ENCODE measurements at places on chromosomes 12 and 14.

- DNase-seq, result no peak
These were observed 76.7 kb downstream of the NKX2-1 start for GRCh38 chr14:36443374-36443773.

DNA sequence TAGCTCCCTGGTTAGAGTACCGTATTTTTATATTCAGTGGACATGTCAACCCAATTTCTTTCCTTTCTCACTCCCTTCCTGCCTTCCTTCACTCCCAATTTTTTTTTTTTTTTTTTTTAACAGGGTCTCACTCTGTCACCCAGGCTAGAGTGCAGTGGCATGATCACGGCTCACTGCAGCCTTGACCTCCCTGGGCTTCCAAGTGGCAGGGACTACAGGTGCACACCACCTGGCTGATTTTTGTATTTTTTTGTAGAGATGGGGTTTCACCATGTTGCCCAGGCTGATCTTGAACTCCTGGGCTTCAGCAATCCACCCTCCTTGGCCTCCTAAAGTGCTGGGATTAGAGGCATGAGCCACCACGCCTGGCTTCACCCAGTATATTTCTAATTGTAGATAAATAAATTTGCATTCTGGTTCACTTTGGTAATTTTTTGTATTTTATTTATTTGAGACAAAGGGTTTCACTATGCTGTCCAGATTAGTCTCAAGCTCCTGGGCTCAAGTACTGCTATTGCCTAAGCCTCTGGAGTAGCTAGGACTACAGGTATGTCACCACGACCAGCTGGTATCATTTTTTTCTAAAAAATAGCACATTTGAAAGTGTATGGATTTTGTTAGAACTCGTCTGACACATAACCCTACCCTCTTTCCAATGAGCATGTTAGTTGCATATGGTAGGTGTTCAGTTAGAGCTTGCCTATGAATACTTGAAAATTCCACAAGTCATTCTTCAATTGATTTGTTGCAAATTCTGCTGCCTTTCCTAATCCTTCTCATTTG, 15.7 kb downstream of the SLC38A2 start:
- DNase-seq, result no peak

DNA sequence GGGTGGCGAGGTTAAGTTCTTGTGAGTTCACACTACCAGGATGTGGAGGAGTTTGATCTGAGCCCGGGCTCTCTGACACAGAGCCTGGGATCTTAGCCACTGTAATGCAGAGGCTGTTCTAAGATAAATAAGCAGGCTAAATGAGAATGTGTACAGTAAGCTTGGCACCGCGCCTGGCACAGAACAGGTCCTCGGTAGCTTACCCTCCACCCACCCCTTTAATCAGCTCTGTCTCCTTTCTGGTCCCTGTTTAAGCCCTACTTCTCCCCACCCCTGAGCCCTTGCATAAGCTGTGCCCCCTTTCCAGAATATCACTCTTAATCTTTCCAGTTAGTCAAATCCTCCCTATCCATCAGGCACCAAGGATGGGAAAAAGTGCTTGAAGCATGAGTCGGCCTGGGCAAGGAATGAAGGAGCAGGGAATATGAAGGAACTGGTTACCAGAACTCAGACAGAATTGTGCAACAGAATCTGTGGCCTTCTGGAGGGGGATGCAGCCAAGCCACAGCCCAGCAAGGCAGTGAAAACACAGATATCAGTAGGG, 32.8 kb upstream of the CMKLR1 start:
- DNase-seq, result no peak

- no peak for DNase-seq
These were observed 270.1 kb upstream of the PRICKLE1 start for GRCh38 chr12:42859612-42860011.

DNA sequence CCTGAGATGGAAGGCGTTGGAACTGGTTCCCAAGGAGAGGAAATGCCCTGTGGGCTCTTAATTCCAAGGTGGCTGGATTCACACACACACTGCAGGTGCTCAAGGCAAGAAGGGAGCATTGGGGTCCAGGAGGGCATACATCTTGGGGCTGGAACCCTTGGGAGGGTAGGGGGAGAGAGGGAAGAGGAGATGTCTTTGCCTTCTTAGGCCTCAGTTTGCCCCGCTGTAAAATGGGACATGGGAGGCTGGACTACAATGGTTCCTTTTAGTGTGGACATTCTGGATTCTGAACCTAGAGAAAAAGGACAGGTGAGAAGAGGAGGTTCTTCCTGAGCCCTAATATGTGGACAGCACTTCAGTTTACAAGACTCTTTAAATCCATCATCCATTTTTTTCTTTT, 43.8 kb downstream of the CALM1 start:
- DNase-seq, result no peak

DNA sequence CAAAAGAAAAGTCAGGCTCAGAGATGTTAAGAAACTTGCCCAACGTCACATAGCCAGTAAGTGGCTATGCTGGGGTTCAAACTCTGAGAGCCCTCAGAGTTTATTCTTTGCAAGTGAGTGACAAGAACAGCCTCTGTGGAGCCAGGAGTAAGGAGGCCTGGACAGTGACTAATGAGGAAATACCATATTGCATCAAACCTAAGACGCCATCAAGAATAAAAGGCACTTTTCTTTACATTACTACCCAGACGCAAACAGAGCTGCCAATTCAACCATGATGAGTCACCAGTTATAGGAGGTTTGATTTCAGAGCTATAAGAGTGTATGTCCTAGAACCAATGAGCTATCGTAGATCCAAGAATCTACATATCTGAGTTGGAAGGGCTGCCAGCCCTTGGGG, 9.4 kb downstream of the TNFRSF1A start:
- DNase-seq, result no peak

Data from stimulated activated CD4-positive, alpha-beta T cell treated with anti-CD3 and anti-CD28 coated beads, TNF-alpha, amount 100 ng/mL, for 48 hours (primary cell).